Right renal pelvis (tissue), 4 donors: ENCODE measurements at places on chromosomes 2 and 18. TPM values are rescaled to one million over a fixed set of nuclear protein-coding genes. Genes with fewer than 3 reads are reported as not detected.

ATP8B1 gene
- polyA plus RNA-seq = 34.5 TPM

PSMA8 gene
- polyA plus RNA-seq = not detected

ZNF521 gene
- 39.6 TPM for polyA plus RNA-seq

ACTR3 gene
- polyA plus RNA-seq = 176 TPM

POTEI gene
- polyA plus RNA-seq = 0.06 TPM

MRPL53 gene
- polyA plus RNA-seq = 36.6 TPM

DNA sequence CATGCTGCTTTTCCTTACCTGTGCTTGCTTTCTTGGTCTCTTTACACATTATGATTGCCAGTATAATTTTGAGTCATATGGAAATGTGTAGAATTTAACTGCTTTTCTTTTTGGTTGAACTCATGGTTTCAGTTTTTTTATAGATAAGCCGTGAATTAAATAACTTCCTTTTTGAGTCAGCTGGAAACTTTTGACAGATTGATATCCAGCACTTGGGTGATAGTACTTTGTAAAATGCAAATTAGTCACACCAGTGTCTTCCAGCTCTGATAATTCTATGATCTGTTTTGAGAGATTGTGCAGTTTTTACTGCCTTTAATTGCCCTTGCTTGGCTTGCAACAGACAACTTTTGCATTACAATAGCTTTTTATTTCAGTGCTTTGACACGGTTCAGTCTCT lies 86.4 kb downstream of the NCOA1 start:
- DNase-seq = no peak

- no peak for DNase-seq
These were observed 3.8 kb upstream of the CNDP1 start for GRCh38 chr18:74530584-74530862.

DNA sequence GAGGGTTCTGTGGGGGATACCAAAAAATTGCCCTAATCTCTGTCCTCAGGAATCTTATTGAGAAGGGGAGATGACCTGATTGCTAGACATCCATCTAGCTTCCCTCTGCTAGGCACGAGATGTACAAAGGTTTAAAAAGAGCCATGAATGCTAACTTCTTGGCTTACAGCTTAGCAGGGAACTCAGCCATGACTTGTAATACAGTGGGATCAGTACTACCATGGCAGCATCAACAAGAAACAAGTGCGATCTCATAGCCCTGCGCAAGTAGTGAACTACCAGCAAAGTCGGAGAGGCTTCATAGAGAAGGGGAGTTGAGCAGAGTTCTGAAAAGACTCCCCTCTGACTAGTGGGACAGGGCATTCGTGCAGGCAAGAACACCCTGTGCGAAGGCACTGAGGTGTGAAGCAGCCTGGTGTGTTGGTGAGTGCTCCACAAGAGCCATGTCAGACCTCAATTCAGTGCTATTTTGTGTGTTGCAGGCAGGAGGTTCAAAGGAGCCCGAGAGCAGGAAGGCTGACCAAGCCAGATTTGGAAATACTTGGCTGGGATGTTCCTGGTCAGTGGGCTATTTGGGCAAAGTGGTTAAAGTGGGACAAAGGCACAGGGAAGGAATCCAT lies 130.0 kb downstream of the FMNL2 start:
- no peak for DNase-seq

DNA sequence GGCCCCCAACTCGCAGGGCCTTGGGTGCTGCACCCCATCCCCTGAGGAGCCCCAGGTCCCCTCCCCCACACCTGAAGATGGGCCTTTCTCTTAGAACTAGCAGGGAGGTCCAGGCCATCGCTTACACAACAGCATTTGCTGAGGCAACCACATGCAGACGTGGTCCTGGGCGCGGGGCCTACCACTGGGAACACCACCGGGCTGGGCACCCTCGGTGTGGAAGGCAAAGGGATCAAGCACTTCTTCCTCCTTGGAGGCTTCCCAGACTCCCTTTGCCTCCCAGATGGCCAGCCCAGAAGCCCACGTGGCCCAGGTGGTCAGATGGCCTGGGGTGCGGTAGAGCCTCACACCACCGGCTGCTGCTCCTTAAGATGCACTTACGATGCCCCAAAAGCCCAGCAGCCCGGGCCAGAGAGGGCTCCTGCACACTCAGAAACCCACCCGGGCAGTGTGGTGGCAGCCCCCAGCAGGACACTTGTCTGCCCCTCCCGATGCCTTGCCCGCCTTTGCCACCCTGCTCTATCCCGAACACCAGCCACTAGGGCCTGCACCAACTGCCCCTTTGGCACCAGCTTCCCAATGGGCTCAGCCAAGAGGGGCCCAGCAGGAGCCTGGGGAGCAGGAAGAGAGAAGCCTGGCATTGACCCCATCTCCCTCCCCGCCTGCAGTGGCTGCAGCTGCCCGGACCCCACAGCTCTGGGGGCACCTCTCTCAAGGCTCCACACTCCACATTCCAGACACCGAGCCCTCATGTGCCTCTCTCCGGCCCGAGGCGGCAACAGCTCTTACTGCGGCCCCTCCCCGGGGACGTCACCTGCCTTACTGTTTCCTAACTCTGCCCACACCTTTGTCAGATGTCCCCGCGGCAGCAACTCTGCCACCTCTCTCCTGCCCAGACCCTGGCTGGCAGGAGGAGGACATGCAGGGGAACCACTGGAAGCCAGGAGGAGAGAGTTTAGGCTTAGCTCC lies 13.9 kb upstream of the MLPH start:
- DNase-seq = no peak

GRCh38 chr2:59149271-59149670 lies 908.1 kb upstream of the FANCL start:
- DNase-seq = no peak

GRCh38 chr18:10274301-10274700 lies 180.1 kb upstream of the APCDD1 start:
- no peak for DNase-seq

- no peak for DNase-seq
These were observed 171.9 kb upstream of the SALL3 start for GRCh38 chr18:78807668-78808067.

GRCh38 chr2:86297382-86298147 lies 39.9 kb downstream of the REEP1 start:
- DNase-seq = no peak

DNA sequence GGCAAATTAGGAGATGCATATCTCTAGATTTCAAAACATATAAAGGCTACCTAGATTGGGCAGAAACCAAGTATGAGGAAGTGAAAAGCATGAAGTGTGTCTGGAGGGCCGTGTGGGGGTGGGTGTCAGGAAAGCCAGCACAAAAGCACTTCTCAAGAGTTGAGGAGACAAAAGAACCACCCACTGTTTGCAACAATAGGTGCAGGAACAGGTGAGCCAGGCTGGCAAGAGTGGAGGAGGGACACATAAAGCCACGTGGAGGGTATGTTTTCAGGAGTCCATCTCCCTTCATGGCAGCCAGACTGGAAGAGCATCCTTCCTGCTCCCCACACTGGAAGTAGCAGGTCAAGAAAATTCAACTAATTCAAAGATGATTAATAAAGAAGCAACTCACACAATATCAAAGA lies 96.4 kb downstream of the CERS6 start:
- no peak for DNase-seq

DNA sequence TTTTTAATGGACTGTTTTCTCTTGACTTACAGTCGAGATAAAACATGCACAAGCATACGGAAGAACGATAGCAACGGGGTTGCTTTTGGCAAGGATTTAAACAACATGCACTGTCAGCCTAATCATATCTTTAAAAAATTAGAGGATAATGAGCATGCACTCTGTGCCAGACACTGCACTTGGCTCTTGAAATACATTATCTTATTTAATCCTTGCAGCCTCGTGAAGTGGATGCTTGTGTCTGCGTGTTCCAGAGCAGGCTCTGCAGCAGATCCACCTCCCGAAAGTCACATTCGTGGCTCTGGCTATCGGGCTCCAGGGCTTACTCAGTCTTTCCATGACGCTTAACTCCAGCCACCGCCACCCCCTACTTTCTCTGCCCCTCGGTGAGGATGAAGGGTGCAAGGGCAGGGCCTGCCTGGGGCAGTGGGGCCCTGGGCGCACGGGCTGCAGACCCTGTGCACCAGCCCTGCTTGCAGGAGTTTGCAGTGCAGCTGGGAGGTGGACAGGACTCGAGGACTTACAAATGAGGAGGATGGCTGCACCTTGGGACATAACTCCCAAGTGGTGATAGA lies 61.7 kb downstream of the ACKR3 start:
- DNase-seq = no peak

DNA sequence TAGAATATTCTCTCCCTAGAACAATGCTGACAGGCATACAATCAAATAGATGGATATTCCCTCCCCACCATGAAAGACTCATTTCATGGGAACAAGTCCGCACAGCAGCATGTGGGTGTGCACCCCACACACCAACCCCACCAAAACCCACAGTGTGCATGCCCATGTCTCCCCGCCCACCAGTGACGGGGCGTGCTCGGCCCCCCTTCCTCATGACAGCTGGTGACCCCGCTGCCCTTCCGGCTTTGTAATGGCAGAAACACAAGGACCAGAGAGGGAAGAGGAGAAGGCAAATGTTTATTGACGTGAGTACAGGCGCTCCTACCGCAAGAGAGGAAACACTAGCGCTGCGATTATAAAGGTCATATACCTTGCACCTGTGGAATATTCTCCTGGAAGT lies 30.8 kb upstream of the ODC1 start:
- DNase-seq = no peak

GRCh38 chr2:152465541-152465940 lies 130.6 kb downstream of the FMNL2 start:
- no peak for DNase-seq

DNA sequence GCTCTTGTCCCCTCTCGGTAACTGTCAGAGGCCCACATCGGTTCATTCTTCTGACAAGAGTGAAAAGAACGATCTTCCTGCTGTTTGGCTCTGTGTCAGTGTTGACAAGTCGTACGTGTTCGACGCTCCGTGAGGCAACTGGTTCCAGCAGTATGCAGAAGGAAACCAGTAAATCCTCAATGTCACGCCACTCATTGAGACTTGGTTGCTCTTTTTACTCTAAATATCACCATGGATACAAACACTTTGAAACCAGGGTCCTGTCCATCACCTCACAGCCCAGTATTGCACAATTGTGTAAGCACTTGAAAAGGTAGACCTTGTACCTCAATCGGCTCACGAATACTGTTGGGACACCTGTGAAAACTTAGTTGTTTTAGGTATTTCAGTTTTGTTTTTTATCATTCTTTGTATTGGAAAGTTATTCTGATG lies 136.4 kb downstream of the ZNF407 start:
- DNase-seq = no peak

- DNase-seq = no peak
These were observed 207.7 kb upstream of the CRIM1 start for GRCh38 chr2:36147670-36148390.

GRCh38 chr2:6538607-6539006 lies 327.1 kb downstream of the CMPK2 start:
- no peak for DNase-seq

DNA sequence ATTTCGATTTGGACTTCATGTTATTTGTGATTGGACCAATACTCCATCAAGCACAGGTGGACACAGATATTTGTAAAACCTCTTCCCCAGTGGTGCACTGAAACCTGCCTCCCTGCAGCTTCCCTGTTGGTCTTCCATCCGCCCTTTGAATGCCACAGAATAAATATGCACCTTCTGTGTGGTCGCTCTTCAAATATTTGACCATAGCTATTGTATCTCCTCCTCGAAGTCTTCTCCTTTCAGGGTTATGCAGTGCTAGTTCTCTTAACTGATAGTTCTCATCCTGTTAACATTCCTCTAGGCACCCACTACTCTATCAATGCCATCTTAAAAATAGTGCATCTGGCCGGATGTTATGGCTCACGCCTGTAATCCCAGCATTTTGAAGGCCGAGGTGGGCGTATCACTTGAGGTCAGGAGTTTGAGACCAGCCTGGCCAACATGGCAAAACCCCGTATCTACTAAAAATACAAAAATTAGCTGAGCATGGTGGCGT lies 12.5 kb downstream of the SPATS2L start:
- DNase-seq = no peak

- no peak for DNase-seq
These were observed 204.1 kb downstream of the SS18 start for GRCh38 chr18:25886283-25886682.

GRCh38 chr2:239012936-239013677 lies 165.2 kb downstream of the TWIST2 start:
- DNase-seq = no peak

DNA sequence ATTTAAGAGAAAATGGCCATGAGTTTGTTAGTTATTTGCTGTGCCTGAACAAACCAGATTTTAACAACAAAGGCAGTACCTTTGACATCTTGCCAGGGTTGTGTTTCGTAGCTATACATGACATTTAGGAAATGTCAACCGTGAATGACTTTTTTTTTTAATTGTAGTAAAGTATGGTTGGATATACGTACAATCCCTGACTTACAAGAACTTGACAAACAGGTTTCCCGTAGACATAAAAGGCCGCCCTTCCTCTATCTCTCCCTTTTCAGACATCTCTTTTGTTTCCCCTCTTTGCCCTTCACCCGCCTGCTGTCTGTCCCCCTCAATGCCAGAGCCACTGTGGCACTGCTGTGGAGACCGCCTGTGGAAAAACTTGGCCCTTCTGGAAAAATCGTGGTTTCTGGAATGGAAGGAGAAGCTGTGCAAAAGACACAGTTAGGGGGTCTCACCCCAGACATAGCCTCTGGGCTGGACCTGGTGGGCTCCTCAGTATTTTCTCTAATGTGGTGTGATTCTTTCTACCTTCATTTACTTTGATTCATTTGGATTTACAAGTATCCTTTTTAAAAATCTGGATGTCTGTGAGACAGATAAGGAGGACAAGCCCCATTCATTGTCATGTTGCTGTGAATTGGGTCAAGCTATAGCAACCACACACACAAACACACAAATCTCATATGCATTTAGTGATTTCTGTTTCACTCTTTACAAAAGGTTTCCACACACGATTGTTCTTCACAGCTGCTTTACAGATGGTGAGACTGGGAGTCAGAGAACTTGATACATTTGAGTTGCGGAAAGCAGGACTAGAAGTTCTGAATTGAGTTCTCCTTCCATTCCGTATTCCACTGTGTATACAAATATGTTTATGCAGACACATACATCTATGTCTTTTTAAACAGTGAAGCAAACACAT lies 48.6 kb downstream of the SPATS2L start:
- DNase-seq = no peak

GRCh38 chr2:48266698-48267097 lies 263.3 kb upstream of the STON1 start:
- DNase-seq = no peak

- DNase-seq = no peak
These were observed 1.1 kb downstream of the SCG2 start for GRCh38 chr2:223601018-223601417.
